K562 (cell line): ENCODE measurements at places on chromosomes 1 and 21.

DNA sequence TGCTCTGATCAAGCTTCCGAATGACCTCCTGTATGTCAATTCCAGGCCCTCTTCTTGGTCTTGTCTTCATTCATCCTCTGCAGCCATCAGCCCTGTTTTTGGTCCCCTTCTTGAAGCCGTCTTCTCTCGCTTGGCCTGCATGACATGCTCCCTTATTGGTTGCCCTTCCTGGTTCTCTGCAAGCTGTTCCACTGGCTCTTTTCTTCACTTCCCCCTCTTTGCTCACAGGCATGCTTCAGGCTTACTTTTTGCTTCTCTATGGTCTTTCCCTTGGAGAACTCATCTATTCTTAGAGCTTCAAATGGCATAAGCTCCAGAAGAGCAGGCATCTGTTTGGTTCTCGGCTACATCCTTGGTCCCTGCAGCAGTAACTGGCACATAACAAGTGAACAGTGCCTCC is 38.8 kb downstream of the PDPN start:
- DNase-seq: no peak

- peak; percentile 24 for DNase-seq
Measured at GRCh38 chr1:93042187-93043056, 36.7 kb upstream of the MTF2 start.

DNA sequence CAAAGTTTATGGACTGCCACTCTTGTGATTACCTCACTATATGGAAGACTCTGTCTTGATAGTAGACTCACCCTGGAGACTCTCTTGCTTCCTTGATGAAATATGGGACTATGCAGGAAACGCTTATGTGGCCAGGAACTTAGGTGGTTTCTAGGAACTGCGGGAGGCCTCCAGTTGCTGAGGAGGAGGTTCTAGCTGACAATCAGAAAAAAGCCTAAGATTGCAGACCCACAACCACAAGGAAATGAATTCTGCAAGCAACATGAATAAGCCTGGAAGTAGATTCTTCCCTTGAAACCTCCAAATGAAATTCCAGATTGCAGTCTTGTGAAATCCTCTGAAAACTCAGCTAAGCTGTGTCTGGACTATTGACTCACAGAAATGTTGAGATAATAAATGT is 88.9 kb upstream of the COL11A1 start:
- DNase-seq: no peak

DNA sequence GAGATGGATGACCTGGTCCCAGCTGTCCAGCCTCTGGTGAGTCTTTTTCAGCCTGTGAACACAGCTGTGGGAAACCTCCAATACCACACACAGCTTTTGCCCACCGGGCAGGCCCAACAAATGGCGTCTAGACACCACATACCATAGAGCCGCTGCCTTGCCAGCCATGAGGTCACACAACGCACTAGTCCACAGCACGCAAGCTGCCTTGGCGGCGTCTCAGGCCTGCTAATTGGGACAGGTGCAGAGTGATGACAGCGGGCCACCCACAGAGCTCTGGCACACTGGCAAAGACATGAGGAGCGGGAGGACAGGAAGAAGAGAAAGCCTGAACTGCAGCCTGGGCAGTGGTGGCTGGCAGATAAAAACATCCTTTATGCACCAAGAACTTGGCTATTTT is 125.5 kb downstream of the ADAMTS1 start:
- no peak for DNase-seq

- DNase-seq: no peak
Measured at GRCh38 chr1:97500760-97501159, 420.1 kb downstream of the DPYD start.
